Amniotic epithelial cell (primary cell): ENCODE measurements at places on chromosomes 11 and 22.
A peak's percentile ranks its signal among the peaks of the same experiment; 100 is the strongest.

DNA sequence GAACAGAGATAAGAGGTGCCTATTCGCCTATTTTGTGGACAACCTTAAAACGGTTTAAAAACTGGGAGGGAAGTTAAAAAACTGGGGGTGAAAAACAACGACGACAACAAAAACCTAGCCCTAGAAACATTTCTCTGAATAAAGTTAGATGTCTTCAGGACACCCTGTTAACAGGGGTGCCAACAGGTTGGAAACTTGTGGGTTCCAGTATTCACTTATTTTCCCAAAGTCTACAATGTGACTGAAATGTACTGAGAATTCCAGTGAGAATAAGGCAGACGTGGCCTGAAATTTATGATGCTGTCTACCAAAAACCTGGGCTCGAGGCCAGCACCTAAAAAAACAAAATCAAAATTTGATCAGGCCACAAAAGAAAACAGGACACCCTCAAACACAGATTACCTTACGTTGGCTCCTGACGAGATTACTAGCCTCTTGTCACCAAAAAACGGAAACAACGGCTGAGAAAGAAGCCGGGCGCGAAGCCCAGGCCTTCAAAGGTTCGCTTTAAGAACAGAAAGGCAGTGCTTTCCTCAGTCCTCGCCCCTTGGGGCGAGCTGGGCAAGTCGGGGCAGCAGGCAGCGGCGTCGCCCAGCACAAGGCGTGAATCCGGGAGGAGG is 906 bp downstream of the CCDC90B start:
- no peak for DNase-seq

- DNase-seq: peak; percentile 45
These were observed 13.0 kb upstream of the CDC42EP2 start for GRCh38 chr11:65301491-65302329.

DNA sequence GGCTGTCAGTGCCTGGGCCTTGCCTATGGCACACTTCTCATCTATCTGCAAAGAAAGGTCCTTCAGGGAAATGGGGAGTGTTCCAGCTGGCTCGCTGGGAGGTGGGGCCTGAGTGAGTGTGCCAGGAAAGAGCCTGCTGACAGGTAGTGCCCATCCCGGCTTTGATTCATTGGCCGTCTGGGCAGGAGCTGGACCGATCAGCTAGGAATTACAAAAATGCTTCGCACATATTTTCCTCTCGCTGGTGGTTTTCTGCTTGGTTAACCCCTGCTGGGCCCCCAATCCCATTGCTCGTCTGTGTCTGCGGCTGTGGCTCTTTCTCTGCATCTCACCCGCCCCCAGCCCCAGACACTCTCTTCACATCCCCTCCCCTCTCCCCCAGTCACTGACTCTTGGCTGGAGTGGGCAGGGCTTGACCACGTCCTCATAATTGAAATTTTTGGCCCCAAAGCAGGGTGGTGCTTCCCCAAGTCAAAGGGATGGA is 10.8 kb downstream of the LIF start:
- peak; percentile 95 for DNase-seq

GRCh38 chr11:69213316-69213715 is 57.6 kb downstream of the SMIM38 start:
- peak; percentile 5 for DNase-seq

DNA sequence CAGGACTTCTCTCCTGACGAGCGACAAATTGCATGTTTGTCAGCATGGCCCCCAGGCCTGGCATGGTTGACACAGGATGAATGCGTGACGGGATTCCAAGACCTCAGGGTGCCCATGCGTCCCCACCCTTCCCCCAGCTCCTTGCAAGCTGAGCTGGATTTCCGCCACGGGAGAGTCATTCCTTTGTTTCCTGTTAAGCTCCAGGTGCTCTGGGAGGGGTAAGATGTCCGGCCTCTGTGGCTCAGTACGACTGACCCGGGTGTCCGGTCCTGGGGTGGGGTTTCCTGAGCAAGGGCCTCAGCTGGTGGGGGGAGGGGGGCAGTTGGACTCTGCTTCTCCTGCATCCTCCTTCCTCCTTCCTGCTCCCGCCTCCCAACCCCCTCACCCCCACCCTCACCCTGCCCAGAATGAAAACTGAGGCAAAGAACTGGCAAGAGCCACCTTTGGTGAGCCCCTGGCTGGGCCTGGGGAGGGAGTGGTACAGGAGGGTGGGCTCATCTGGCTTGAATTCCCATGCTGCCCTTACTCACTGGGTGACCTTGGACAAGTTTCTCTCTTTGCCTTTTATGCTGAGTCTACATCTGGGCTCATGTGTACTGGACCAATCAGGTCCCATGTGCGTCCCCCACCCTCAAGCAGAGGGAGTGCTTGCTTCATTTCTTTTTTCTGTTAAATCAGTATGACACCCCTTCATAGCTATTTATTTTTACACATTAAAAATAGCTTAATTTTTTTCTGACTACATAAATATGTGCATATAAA is 2.5 kb downstream of the CDC42EP2 start:
- peak; percentile 65 for DNase-seq

GRCh38 chr11:47152126-47152952 is 24.3 kb downstream of the ARFGAP2 start:
- DNase-seq: no peak

- DNase-seq: no peak
These were observed 45.4 kb downstream of the TIMP3 start for GRCh38 chr22:32846780-32847491.

DNA sequence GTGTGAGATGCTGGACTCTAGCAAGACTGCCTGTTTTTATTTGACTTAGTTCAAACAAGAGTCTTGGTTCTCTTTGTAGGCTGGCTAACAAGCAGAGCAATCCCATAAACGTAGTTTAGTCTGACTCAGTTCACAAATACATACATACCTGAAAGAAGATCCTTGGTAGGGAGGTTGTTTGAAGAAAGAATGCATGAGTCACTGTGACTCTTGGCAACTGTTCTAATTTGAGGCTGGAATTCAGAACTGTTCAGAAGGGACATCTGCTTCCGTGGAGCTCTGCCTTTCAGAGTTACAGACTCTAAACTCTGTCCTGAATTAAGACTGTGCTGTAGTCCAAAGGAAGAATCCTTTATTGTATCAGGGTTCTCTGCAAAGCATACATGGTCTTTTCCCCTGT is 32.2 kb downstream of the C2CD3 start:
- DNase-seq: peak; percentile 93

DNA sequence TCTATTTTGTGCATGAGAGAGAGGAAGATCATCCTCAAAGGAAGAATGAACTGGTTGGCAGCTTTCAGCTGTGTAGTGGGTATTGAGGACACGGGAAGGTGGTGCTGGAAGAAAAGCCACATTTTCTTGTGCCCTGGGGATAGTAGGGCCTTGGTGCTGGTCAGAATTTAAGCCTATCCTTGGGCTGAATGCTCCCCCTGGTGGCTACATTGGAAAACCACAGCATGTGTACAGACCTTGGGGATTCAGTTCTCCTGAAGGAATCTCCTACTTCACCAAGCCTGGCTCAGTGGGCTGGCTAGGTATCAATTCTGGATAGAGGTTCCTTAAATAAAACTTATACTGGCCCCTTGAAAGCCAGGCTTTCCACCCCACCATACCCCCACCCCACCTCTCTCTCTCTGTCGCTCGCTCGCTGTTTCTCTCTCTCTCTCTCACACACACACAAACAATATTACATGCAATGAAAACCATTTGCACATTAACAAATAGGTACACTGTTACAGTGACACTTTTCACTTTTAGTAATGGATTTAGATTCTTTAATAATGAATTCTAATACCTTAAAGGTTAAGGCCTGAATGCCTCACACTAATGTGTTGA is 2.8 kb upstream of the OR51M1 start:
- DNase-seq: peak; percentile 61

DNA sequence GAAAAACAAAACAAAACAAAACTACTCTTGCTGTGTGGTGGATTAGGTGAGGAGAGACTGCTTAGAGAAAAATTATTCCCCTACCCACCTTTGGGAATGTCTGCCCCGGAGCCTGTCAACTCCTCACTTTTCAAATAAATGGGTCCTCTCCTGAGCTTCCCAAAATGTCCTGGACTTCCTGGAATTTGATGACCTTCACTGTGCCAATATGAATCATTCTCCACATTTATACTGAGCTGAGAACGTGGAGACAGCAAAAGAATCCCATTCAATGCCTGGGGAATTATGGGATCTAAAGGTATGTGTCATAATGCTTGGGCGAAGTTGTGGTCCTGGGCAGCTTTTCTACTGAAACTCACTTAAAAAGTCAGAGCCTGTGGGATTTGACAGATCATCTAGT is 136.8 kb downstream of the KIF18A start:
- peak; percentile 10 for DNase-seq

DNA sequence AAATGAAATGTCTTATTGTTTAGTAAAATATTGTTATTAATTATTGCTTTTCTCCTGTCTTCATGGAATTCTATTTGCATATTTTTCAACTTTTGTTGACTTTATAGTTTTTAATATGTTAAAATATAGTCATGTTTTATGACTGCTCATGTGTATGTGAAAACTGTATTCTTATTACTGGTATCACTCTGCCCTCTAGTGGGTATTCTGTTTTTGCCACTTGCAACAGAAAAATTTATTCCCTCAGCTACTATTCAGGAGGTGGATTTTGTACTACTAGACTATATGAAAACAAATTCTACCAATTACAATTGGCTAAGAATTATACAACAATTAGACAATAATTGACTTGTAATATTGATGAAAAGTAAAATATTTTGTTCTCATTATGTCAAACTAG is 45.0 kb downstream of the OR4C6 start:
- DNase-seq: peak; percentile 29

- no peak for DNase-seq
These were observed 30.4 kb downstream of the OPCML start for GRCh38 chr11:133501643-133502539.

DNA sequence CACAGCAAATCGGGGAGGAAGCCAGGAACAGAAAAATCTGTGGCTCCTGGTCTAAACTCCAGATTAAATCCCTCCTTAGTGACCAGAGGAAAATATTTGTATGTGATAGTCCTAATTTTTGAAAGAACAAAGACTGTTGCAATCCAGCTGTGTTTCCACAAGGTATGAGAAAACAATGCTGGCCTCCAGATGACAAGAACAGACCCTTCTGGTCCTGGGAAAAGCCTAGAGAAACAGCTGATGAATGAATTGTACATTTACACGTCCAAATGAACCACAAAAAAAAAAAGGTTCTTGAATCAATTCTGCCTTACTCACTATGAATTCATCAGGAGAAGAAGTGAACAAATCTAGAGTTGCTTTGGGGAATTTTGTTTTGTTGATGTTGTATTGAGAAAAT is 63.7 kb downstream of the ETS1 start:
- DNase-seq: peak; percentile 64

DNA sequence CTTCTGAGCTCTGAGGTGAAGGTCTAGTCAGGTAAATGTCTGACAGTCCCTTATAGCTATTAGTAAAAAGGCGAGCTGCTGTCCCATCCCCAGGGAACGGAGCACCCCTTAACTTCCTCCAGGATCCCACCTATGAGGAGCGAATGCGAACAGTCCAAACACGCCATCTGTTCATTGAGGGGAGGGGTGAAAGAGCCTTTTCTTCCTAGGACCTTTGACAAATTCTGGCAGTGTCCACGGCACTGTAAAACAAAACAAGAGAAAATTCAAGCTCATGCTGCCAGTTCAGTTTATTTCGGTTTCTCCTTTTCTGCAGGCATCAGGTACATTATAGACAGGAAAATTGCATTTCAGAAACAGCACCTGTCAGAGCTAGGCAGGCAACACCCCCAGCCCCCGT is 253.8 kb upstream of the CADM1 start:
- no peak for DNase-seq

DNA sequence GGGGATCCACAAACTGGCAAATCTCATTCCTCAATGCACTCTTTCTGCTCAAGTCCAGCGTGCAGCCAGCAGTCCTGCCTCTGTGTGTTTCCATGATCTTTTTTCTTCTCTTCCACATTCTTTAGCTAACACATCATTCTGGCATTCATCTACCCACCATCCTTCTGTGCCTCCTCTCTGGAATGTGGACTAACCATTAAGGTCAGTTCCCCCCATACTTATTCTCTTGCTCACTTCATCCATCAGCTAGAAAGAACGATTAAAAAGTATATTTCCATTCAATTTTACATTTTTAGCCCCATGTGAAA is 7.8 kb downstream of the KIRREL3 start:
- peak; percentile 48 for DNase-seq

- DNase-seq: no peak
These were observed 31.2 kb upstream of the SORL1-AS1 start for GRCh38 chr11:121483805-121484480.

DNA sequence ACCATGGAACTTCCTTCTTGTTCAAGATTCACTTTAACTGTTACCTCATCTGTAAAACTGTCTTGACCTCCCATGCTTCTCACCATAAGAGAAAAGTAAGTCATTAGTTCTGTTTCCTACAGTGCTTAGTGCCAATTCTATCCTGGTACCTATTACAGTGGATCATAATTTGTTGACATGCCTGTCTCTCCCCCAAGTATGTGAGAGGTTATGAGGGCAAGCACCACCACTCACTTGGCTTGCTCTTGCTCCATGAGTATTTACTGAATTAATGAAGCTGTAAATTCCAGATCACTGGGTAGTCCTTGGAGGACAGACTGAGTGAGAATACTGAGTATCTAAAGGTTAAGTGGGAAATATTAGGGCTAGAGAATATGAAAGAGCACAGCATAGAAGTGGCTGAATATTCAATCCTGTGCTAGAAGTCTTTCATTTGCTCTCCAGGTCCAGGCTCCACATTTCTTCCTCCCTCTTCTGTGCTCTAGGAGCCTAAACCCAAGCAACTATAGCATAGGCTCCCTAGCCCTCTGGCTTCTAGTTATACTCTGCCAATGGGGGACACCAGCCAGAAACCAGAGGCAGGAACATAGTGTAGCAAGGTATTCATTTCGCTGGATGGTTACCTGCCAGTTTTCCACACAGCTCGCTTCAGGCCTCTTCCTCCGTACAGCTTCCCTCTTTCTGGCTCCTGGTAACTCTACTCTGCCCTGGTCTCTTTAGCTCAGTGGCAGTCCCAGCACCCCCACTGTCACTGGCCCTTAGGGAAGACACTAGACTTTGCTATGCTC is 118.2 kb upstream of the SLC5A12 start:
- DNase-seq: no peak

GRCh38 chr22:44146088-44146861 is 34.5 kb upstream of the PARVG start:
- no peak for DNase-seq

DNA sequence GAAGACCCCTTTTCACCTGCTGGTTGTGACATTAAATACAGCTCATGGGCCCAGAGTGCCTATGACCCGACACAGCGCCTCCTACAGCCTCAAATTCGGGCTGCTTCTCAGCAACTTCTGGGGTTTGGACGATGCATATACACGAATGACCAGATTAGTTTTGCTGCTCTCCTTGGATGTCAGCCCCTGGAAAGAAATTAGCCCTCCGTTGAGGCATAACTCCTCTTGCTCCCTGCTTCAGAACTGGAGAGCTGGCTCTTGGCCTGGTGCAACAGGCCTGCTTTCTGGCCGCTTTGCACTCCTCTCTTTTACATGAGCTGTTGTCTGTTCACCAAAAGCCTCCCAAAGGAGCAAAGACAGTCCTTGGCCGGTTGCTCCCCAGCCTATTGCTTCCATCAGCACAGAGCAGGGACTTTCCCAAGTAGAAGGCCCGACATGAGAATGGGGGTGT is 3.3 kb downstream of the TECTA start:
- DNase-seq: no peak

GRCh38 chr11:65489706-65490320 is 9.0 kb upstream of the MALAT1 start:
- DNase-seq: peak; percentile 54
